ENCODE measurements at places on chromosomes 16 and 17. TPM values are rescaled to one million over a fixed set of nuclear protein-coding genes. Genes with fewer than 3 reads are reported as not detected.
A peak's percentile ranks its signal among the peaks of the same experiment; 100 is the strongest.

The HNF1B gene
- total RNA-seq: not detected

The PRAC2 gene
- total RNA-seq: not detected

The VTN gene
- total RNA-seq: 1.7 TPM

The CD300H gene
- 20.0 TPM for total RNA-seq

The YBX2 gene
- not detected for total RNA-seq

The TNP2 gene
- not detected for total RNA-seq

DNA sequence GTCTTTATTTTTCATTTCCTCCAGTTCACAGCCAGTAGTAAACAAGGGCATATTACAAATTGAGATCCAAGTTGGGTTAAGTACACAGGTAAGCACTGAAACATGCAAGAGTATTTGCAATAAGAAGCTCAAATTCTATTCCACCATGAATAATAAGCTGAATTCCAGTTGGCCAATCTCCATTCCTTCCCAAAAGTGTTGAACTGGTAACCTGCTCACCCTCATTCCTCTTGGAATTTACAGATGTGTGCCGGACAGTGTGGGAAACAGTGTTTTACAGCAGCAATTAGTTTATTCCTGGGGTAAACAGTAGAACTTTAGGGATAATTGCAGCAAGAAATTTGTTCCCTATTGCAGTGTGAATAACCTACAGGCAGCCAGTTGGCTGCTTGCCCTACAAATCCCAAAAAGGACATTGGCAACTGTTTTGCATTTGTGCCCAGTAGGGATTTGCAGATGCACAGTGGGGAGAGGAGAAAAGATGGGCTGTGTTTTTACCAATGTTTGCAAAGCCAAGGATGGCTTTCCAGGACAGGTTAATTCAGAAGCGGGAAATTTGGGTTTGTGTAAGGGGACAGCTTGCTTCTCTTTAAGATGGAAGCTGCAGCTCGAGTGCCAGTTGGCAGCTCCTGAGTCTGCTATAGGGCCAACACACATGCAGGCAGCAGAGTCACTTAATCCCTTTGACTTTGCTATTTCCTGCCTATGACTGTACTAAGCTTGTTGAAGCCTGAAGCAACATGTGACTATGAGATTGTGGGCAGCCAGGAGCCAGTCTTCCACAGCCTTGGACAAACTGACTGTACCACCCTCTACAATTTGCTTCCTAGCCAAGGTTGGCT lies 318.9 kb downstream of the MAP2K6 start:
- DNase-seq: no peak

- DNase-seq: peak; percentile 35
Measured at GRCh38 chr17:80363120-80363515, 51.8 kb upstream of the ENDOV start.

- no peak for DNase-seq
Measured at GRCh38 chr16:48955837-48956236, 325.8 kb downstream of the CBLN1 start.

DNA sequence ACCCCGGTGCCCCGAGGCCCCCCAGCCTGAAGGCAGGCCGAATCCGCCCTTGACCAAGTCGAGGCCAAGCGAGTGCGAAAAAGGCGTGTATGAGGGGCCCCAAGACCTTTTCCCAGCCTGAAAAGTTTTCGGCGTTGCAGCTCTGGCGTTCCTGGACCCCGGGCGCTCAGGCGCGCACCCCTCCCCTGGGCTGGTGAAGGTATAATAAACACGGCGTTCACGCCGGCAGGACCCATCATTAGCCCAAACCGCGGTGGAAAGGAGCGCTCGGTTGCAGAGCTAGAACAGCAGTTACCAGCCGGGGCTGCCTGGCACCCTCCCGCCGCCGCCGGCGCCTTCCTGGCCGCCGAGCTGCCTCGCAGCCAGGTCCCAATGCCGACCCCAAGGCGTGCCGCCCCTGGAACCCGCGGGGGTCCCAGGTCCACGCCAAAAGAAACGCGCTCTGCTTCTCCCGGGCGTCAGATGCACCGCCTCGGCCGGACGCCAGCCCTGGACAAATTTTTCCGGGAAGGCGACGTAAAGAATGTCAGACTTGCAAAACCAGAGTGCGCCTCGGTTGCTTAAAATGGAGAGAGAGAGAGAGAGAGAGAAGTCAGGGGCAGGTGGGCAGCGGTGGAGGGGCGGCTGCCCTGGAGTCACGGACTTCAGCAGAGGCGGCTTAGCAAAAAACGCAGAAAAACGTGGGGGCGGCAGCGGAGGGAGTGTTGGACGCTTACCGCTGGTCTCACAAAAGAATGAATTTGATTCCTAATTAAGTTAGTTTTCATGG lies 11.5 kb upstream of the FOXF1 start:
- DNase-seq: peak; percentile 52

DNA sequence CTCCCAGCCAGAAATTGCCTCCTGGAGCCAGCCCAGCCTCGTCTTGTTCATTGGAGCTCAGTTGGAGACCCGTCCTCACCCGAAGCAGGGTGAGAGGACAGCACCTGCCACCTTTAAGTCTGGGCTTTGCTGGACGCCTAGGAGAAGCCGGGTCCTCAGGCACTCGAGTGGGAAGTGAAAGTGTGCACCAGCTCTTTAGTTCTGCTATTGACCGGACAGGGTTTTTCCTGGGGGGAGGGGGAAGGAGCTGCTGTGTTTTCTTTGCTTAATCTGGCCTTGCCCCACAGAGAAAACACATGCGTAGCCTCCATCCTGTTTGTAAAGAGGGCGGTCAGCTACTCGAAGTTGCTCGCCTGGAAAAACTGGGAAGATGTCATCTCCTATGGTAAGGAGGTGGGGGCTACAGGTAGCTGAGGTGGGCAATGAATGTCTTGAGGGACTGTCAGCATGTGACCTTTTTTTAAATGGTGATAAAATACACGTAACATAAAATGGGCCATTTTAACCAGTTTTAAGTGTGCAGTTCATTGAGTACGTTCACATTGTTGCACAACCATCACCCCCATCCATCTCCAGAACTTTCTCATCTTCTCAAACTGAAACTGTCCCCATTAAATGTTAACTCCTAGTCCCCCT lies 34.4 kb downstream of the CMIP start:
- DNase-seq: peak; percentile 91

GRCh38 chr17:29758255-29758654 lies 135.5 kb upstream of the CORO6 start:
- no peak for DNase-seq

- DNase-seq: no peak
Measured at GRCh38 chr16:1613211-1613622, 1.1 kb downstream of the CRAMP1 start.
